Stimulated activated memory B cell treated with anti-CD40 and anti-IgM and Interleukin-4, amounts not matched to agents 10 μg/mL and 1 μg/mL and 100 μg/mL, for 72 hours (primary cell): ENCODE measurements at places on chromosomes 11 and 22.

GRCh38 chr11:126310200-126310991 lies 6.5 kb downstream of the DCPS start:
- H3K27me3 ChIP-seq, result no peaks in the 10 kb centered on the region
- H3K36me3 ChIP-seq, result peaks cover 57% of the 10 kb centered on the region
- peak; percentile 76 for ATAC-seq

GRCh38 chr11:45688472-45689033 lies 23.1 kb upstream of the CHST1 start:
- H3K27me3 ChIP-seq, result peaks cover 26% of the 10 kb centered on the region
- H3K4me1 ChIP-seq, result no peaks in the 10 kb centered on the region
- H3K4me3 ChIP-seq, result no peak overlapping the region
- no peak for ATAC-seq
- H3K36me3 ChIP-seq, result no peaks in the 10 kb centered on the region

GRCh38 chr22:40203572-40203971 lies 25.8 kb downstream of the TNRC6B start:
- no peak overlapping the region for H3K4me3 ChIP-seq
- ATAC-seq, result peak; percentile 89
- H3K4me1 ChIP-seq, result peaks cover 62% of the 10 kb centered on the region
- H3K27ac ChIP-seq, result peak overlapping the region; percentile 71

DNA sequence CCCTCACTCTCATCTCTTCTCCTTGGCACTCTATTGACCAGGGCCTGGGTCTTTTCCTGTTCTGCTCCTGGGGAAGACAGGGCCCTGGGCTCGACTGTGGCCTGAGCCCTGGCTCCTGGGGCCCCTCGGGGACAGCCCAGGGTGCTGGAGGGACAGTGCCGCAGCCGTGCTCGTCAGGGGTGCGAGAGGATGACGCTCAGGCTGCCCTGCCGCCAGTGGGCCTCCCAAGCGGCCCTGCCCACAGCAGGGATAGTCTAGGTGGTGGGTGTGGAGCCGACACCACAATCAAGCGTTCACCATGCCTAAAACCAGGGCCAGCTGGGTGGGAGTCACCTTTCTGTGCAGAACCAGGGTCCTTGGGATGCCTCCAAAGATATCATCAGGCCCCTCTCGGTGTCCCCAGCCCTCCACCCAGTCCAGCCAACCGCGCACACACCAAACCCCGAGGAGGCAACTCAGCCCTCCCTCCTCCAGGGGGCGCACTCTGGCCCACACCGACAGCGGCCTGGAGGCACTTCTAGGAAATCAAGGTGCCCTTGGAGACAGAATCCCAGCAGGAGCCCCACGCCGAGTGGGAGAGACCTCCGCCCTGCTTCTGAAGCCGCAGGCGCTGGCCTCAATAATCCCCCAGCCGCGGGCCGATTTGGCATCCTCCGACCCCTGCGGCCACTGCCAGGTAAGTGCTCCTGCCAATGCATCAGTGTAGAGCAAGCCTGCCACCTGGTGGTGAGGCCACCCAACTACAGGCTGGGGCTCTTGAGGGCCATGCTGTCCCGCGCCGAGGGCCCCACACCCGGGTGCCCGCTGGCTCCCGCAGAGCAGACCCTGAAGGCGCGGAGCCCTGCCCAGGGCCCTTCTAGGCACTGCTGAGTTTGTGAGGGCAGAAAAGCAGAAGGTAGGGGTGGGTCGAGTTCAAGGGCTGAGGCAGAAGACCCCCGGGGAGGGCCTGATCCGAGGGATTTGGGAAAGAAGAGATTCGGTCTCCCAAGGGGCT lies 496.4 kb downstream of the BUD13 start:
- H3K27me3 ChIP-seq, result peaks cover 10% of the 10 kb centered on the region
- ATAC-seq, result peak; percentile 76
- H3K4me3 ChIP-seq, result peak overlapping the region; percentile 42
- H3K36me3 ChIP-seq, result no peaks in the 10 kb centered on the region
- peaks cover 15% of the 10 kb centered on the region for H3K4me1 ChIP-seq

DNA sequence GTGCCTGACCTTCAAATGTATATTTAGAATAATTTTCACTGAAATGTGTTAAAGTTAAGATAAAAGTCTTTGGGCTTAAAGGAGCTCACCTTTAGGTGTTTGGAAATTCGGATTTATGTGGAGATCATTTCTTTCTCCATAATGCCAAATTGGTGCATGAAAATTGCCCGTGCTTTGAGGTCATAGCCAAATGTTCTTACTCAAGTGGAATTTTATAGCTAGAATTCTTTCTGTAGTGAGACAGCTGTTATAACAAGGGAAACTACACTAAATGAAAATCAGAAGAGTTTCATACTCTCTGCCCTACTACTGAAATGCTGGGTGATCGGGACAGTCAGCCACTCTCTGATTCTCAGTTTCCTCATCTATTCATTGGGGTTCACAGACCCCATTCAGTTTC lies 89.5 kb upstream of the DBX1 start:
- no peak overlapping the region for H3K4me3 ChIP-seq
- no peaks in the 10 kb centered on the region for H3K36me3 ChIP-seq
- no peak for ATAC-seq
- peaks cover 22% of the 10 kb centered on the region for H3K27me3 ChIP-seq
- H3K27ac ChIP-seq, result no peak overlapping the region

- no peaks in the 10 kb centered on the region for H3K27me3 ChIP-seq
- H3K27ac ChIP-seq, result peak overlapping the region; percentile 53
- H3K4me1 ChIP-seq, result peaks cover 38% of the 10 kb centered on the region
These were observed 12.5 kb downstream of the MPZL3 start for GRCh38 chr11:118239509-118240205.

DNA sequence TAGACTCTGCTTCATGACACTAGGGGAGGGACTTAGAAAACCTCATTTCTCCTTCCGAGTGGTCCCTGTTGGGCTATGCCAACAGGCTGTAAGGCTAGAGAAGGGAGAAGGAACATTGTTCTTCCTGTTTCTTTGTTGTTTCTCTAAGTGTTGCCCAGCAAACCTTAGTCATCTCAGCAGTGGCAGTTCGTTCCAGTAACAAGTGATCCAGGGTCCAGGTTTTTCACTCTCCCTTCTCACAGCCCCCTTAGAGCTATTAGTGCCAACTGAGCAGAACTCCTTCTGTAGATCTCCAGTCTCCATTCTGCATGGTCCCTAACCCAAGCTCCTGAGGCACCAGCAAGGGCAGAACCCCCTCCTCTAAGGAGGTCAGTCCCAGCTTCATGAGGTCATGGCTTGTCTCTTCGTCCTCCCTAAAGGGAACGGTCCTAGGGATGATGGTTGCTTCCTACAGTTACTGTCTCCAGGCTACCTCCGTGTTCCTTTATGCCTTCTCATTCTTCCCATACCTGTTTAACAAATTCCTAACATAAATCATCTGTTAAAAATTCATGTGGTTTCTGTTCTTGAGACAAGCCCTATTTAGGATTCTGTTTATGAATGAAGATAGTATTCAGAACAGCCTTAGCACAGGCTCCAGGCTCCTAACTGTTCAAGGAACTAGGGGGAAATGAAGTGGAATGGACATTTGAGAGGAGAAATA lies 168.6 kb upstream of the UBASH3B start:
- H3K27ac ChIP-seq, result no peak overlapping the region
- no peak overlapping the region for H3K4me3 ChIP-seq
- no peak for ATAC-seq

DNA sequence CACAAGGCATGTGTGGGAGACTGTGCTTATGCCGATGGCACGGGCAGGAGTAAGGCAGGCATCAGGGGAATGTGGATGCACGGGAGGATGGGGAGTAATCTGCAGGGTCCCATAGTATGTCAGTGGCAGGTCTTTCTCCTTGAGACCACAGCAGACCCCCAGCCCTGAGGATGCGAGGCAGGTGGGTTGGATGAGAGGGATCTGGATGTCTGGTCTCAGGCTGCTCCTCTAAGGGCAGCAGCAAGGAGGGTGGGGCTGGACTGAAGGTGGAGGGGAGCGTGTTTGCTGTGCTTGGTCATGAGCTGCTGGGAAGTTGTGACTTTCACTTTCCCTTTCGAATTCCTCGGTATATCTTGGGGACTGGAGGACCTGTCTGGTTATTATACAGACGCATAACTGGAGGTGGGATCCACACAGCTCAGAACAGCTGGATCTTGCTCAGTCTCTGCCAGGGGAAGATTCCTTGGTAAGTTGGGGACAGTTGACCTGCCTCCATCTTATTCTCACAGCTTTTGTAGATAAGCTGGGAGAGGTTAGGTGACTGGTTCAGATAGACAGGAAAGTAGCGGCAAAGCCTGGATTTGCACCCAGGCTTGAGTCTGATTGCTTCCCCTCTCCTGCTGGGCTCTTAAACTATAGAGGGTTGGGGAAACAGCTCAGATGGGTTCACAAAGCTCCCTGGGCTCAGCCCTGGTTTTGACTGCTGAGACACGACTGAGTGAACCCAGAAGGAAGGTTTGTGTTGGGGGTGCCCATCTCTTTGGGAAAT lies at the start of gene APOL1:
Gene APOL1, plus strand, starts transcription at position 380 of the 769 bp plus-strand sequence. CDS start 1,823 bp downstream, outside the sequence.
- H3K36me3 ChIP-seq, result peaks cover 5% of the 10 kb centered on the region
- peak within 1 kb of the TSS; percentile 97 for H3K27ac ChIP-seq
- H3K27me3 ChIP-seq, result no peaks in the 10 kb centered on the region
- H3K4me1 ChIP-seq, result peaks cover 55% of the 10 kb centered on the region
- ATAC-seq, result peak; percentile 92

DNA sequence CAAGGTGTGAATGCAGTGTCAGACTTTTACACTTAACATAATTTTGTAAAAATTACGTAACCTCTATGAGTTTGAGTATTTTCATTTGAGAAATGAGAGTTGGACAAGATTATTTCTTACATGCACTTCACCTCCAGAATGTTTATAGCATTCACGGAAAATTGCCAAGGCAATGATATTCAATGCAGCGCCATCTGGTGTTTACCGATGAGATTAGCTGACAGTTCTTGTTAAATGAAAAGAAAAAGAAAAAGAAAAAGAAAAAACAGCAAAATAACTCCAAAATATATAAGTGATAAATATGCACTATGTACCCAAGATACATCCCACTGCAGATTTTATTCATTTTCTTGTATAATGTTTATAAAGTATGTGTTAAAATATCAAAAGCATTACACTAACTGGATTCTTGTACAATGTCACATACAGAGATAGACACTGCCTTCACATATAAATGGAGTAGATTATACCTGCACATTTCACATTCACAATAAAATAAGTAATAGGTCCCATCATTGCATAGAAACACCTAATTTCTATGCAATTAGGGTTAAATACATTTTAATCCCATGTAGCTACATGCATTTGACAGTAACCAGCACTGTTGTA lies 976.3 kb upstream of the FAT3 start:
- H3K36me3 ChIP-seq, result no peaks in the 10 kb centered on the region
- H3K4me3 ChIP-seq, result no peak overlapping the region
- H3K27me3 ChIP-seq, result no peaks in the 10 kb centered on the region
- no peak for ATAC-seq

DNA sequence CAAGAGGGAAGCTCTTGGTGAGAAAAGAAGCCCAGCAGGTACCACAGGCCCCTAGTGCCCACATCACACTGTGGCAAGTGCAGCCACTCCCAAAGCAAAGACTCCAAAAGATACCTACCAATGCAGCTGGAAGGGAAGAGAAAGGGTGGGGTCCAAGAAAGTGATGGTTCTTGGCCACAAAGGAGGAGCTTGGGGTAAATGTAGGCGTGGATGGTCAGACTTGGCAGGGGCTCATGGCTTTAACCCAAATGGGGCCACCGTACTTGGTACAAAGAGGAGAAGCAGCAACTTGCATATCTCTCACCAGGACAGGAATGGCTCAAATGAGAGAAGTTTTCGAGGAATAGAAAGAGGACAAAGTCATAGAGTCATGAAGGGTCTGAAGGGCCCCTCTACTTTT lies 4.8 kb downstream of the MAP3K11 start:
- H3K36me3 ChIP-seq, result peaks cover 71% of the 10 kb centered on the region
- H3K4me1 ChIP-seq, result peaks cover 48% of the 10 kb centered on the region
- no peak overlapping the region for H3K4me3 ChIP-seq
- no peaks in the 10 kb centered on the region for H3K27me3 ChIP-seq

DNA sequence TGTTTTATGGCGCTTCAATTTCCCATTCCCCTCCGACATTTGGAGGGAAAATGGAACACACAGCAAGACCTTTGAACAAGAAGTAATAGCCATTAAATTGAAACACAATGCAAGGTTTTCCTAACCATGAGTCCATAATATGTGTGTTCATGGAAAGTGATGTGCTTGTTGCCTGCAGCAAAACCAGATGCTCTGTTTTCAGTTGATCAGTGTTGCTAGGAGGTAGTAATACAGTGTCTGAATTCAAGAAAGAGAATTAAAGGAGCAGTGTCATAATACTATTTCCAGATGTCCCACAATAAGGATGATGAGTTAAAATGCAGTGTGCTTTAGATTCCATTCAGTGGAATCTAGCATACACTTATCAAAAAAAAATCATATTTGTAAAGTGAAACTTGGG lies 637.4 kb upstream of the API5 start:
- H3K4me3 ChIP-seq, result no peak overlapping the region
- no peaks in the 10 kb centered on the region for H3K36me3 ChIP-seq
- H3K27ac ChIP-seq, result no peak overlapping the region
- no peaks in the 10 kb centered on the region for H3K4me1 ChIP-seq
- no peaks in the 10 kb centered on the region for H3K27me3 ChIP-seq

DNA sequence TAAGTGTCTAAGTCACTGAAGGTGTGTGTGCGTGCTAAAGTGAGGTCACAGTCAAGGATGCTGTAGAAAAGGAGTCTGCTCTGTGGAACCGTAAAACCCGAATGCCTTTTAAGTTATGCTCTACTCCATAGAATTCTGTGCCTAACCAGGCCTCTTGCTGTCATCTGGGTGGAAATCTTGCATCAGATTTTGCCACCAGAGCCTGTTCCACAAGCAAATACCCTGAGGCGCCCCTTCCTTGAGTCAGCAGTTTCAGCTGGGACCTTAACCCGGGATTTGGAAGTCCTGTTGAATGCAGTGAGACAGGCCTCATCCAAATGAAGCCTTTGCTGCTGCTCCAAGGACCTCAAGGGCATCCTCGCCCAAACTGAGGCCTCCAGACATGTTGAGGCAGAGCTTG lies 109.8 kb downstream of the WNT11 start:
- no peak overlapping the region for H3K4me3 ChIP-seq
- H3K27me3 ChIP-seq, result no peaks in the 10 kb centered on the region
- H3K27ac ChIP-seq, result no peak overlapping the region
- no peak for ATAC-seq
- H3K36me3 ChIP-seq, result peaks cover 55% of the 10 kb centered on the region
- peaks cover 22% of the 10 kb centered on the region for H3K4me1 ChIP-seq

GRCh38 chr11:128473636-128474035 lies 113.7 kb downstream of the ETS1 start:
- peak overlapping the region; percentile 95 for H3K27ac ChIP-seq
- no peaks in the 10 kb centered on the region for H3K27me3 ChIP-seq
- H3K4me1 ChIP-seq, result peaks cover 99% of the 10 kb centered on the region
- peaks cover 72% of the 10 kb centered on the region for H3K36me3 ChIP-seq
